Spinal cord (tissue), 10 donors: ENCODE measurements at places on chromosomes 2 and 18.

GRCh38 chr2:217527590-217528202 is 475.1 kb downstream of the TNS1 start:
- DNase-seq = no peak

GRCh38 chr2:69790601-69790959 is 38.9 kb upstream of the GMCL1 start:
- no peak for DNase-seq

DNA sequence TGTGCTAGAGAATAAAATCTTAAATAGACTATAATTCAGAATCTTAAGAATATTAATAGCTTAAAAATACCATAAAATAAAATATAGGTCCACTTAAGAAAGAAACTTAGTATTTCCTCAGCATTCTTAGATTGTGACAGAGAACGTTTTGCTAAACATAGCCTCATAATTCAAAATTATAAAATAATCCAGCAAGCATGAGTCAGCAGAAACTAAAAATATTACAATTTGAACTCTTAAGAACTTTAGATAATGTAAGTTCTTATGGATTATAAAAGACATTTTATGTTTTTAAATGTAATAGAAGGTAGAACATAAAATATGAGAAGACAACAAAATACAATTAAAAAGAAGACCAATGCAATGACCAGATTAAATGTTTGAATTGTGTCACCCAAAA is 164.5 kb upstream of the MC4R start:
- no peak for DNase-seq

- DNase-seq = no peak
Observed at GRCh38 chr18:36610661-36611060, 218.1 kb downstream of the TPGS2 start.

GRCh38 chr2:152222975-152223637 is 47.5 kb upstream of the STAM2 start:
- DNase-seq = peak; percentile 59

DNA sequence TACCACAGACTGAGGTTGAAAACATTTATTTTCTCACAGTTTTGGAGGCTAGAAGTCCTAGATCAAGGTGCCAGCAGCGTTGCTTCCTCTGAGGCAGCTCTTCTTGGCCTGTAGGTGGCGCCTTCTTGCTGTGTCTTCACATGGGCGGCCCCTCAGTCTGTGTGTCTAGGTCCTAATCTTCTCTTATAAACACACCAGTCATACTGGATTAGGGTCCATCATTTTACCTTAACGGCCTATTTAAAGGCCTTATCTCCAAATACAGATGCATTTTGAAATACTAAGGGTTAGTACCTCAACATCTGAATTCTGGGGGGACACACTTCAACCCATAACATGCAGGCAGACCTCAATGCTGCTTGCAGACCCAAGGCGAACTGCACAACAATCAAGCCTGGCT is 4.4 kb upstream of the RMC1 start:
- peak; percentile 55 for DNase-seq

DNA sequence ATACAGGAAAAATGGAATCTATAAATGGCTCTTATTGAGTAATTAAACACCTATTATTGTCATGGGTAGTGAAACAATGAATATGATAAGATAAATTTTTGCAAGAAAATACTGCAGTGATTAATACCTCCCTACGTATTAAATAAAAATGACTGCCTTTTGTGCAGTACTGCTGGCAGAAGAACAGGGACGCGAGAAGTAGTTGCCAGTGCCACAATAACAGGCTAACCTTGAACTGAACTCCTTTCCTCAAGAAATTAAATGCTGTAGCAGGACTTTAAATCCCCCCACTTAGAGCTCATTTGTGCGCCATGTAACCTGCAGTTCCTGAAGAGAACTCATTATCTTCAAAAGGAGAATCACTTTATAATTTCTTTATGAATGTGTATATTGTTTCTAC is 24.6 kb downstream of the FIGN start:
- no peak for DNase-seq

DNA sequence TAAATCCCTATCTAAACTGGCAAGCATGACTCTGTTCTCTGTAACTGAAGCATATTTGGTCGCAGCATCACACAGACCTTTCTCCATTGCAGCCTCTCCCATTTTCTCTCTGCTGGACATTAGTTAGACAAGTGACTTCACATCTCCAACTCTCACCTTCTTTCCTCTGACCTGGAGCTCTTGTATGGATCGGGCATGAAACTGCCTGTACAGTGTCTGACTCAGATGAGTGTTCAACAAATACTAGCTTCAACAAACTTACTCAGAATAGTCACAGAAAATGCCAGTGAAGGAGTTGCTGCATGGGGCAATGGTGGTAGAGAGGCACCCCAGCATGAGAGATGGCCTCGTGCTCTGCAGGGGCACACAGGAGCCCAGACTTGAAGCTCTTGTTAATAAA is 104.7 kb upstream of the COPS8 start:
- no peak for DNase-seq
